Activated naive CD4-positive, alpha-beta T cell (primary cell): ENCODE measurements at places on chromosomes 2 and 18.

DNA sequence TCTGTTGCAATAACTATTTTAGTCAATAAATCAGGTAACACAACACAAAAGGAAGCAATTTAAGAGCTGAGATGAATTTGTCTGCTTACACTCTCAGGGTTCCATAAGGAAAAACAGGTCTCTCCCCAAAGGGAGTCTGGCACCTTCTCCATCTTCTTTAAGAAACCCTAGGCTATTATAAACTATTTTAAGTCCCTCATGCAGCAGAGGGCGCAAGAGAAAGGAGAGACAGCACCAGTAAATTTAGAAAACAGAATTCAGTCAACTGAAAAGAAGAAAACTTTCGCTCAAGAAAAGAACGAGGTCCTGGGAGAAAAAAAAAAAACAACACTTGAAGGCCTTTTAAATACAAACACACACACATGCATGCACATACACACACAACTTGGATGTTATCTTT, 19.1 kb downstream of the SULT1C4 start:
- no peak for DNase-seq

- no peak for DNase-seq
Measured at GRCh38 chr2:96533292-96534073, 3.1 kb upstream of the ARID5A start.

DNA sequence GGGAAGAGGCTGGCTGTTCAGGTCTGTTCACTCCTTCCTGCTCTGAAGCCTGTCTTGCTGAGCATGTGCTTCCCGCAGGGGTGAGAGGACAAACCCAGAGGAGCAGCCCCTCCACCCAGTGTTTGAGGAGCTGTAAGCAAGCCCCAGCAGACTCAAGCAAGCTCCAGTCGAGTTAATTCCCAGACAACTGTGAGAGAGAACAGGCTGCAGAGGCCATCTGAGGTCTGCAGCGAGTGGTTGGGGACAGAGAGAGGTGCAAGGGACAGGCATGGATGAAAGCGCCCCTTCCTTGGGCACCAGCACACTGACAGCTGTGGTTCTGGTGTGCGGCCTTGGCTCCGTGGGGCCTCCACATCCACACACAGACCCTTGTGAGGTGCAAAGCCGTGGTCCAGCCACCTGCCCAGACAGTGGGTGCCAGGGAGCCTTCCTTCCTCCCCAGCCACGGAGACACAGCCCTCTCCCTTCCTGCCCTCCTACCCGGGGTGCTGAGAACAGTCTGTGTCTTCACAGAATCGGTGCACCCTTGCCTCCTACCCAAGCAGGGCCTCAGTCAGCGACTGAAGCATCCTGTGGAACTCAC, 36.2 kb downstream of the MAL start:
- DNase-seq = no peak

- DNase-seq = no peak
Measured at GRCh38 chr2:64260817-64261216, 116.6 kb upstream of the PELI1 start.

DNA sequence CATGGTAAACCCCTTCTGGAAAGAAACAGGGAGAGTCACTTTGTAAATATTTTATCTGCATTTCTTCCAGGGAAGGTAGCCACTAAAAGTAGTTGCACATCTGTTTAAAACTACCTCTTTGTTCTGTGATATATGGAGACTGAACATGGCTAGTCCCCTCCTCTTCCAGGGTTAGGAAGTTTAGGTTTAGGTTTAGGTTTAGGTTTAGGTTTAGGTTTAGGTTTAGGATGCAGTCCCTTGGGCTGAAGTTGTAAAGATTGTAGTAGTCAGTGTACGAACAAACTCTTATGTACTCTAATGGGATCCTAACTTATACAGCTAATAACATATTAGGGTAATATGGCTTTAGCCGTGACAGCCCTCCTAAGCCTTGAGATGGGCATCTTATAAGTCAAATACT, 880.2 kb upstream of the TMEFF2 start:
- no peak for DNase-seq

GRCh38 chr2:14901737-14902136, 269.2 kb downstream of the LRATD1 start:
- DNase-seq = no peak

DNA sequence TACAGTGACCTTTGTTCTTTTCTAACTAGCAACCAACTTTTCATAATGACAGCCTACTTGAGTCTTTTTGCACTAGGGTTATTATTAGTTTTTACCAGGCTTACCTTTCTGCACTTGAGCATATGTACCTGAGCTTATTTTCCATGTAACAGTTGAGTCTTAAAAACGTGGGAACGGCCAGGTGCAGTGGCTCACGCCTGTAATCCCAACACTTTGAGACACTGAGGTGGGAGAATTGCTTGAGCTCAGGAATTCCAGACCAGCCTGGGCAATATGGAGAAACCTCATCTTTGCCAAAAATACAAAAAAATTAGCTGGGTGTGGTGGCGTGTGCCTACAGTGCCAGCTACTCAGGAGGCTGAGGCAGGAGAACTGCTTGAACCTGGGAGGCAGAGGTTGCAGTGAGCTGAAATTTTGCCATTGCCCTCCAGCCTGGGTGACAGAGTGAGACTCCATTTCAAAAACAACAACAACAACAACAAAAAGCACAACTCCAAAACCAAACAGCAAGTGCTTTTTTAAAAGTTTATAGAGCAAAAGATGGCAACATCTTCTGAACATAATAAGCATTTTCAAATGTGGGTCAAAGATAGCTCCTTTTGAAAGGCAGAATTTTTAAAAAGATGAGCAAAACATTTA, 57.1 kb upstream of the CD28 start:
- no peak for DNase-seq

DNA sequence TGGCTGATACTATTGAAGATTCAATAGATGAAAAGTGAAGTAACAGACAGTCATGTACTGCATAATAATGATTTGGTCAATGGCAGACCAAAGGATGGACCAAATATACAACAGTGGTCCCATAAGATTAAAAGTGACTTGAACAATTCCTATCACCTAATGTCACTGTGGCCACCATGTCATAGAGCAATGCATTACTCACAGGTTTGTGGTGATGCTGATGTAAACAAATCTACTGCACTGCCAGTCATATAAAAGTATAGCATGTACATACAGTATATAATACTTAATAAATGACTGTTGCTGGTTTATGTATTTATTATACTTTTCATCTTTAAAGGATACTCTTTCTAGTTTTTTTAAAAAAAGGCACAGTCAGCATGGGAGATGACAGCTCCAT, 99.9 kb downstream of the USP34 start:
- DNase-seq = no peak

GRCh38 chr2:37753758-37754157, 82.3 kb upstream of the CDC42EP3 start:
- DNase-seq = no peak

- DNase-seq = no peak
Measured at GRCh38 chr18:1302861-1303260, 398.2 kb downstream of the ADCYAP1 start.

GRCh38 chr2:20542269-20542668, 95.4 kb downstream of the RHOB start:
- DNase-seq = no peak

- DNase-seq = no peak
Measured at GRCh38 chr2:17470855-17471641, 47.2 kb downstream of the RAD51AP2 start.

- no peak for DNase-seq
Measured at GRCh38 chr2:207156451-207157161, 9.1 kb downstream of the KLF7 start.
